Kidney (tissue), 22 donors: ENCODE measurements at places on chromosomes 3 and 15. TPM values are rescaled to one million over a fixed set of nuclear protein-coding genes. Genes with fewer than 3 reads are reported as not detected.

GRCh38 chr3:152613851-152614250 lies 221.1 kb upstream of the P2RY1 start:
- DNase-seq: no peak

Gene ARGFX
- polyA plus RNA-seq: not detected

Gene GOLGA6L7
- polyA plus RNA-seq: not detected

DNA sequence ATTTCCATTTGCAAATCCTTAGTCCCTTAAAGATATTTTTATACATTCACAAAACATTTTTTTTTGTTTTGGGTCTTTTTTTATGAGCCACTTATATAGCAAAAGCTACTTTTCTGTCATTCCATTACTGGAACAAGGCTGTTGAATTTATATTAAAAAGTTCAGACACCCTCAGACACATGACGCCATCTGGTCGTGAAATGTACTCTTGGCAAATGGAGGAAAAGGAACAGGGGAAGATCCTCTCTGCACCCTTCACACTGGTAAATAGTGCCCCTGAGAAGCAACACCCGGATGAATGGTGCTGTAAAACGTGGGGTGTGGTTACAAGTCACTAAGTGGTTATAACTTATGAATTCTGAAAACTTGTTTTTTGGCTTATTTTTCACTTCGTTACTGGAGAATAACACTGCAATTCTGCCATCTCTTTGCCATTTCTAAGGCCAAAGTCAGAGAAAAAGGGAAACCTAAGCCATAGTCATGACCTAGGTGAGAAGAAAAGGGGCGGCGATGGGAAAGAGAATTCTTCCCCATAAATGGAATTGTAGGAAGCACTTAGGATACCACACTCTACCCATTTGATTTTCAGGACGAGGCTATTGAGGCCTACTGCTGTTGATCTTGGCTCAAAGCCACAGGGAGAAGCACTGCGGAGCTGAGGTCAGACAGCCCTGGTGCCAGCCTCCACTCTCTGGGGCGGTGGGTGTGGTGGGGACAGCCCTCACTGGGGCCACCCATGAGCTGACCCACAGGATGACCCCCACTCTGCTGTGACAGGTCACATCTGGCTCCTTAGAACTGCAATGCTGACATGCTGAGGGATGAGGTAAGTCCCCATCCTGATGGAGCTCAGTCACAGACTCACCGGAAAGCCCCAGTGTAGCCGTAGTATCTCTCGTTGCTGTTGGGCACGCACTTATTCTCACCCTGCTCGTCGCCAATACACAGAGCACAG lies 21.9 kb downstream of the LTF start:
- no peak for DNase-seq

Gene EFCC1
- polyA plus RNA-seq: 2.4 TPM

Gene CTXN2
- 0.15 TPM for polyA plus RNA-seq

Gene LRRC31
- polyA plus RNA-seq: not detected

Gene PGBD4
- polyA plus RNA-seq: 0.90 TPM

- peak; percentile 78 for DNase-seq
Measured at GRCh38 chr15:33292717-33293307, 18.0 kb upstream of the RYR3 start.

Gene SLC12A8
- polyA plus RNA-seq: 5.4 TPM

Gene SLC51B
- polyA plus RNA-seq: 40.9 TPM

- DNase-seq: no peak
Measured at GRCh38 chr3:133042778-133043177, 4.6 kb downstream of the TMEM108 start.

GRCh38 chr3:175885231-175885766 lies 1026.2 kb downstream of the NAALADL2 start:
- DNase-seq: peak; percentile 13

DNA sequence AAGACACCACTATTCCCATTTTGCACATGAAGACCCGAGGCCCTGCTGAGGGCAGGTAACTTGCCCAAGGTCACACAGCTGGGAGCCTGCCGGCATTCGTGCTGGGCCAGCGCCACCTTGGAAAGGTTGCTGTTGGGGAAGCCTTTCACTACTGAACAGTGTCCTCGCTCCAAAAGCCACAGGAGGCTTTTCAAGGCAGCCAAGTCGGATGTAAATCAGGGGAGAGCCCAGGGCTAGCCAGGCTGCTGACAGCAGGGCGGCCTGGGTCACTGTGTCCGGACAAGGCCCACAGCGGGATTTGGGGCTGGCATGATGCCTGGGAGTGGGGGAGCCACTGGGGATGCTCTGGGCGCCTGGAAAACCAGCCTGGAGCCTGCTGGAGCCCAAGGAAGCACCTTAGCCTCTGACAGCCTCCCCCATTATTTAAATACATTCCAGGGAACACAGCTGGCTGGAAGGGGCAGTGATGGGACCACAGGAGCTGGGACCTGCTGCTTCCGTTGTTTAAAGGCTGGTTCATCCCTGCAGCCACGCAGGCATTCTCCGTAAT lies 10.5 kb downstream of the SLC6A6 start:
- DNase-seq: peak; percentile 53

- no peak for DNase-seq
Measured at GRCh38 chr3:128878556-128879124, 780 bp upstream of the ACAD9 start.

DNA sequence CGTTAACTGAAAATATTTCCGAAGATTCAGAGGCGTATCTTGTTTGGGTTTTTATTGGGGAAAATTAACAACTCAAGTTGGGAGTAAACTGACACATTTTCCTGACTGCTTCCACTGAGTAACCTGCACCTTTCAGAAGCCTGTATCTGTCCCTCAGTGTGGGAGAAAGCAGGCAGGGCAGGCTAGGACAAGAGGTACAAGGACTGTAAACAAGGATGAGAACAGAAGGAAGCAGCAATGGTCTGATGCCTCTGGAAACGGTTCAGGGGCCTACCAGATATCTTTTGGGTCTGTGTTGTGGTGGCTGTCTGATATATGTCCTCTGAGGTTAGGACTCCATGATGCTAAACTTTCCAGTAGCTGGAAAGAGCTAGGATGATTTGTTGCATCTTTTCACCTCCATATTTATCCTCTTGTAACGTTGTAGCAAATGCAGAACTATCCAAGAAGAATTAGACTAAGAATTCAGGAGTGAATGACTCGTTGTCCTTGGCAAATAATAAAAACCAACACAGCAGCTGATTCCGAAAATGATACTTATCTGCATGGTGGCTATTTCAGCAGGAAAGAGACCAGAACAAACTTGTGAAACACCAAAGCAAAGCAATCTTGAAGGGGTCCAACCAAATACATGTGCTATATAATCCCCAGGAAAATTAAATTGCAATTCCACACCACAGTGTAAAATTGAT lies 195.9 kb upstream of the ICE2 start:
- DNase-seq: no peak

GRCh38 chr3:61783993-61784718 lies 222.8 kb downstream of the PTPRG start:
- no peak for DNase-seq

GRCh38 chr15:88814393-88814792 lies 11.2 kb downstream of the ACAN start:
- DNase-seq: no peak

Gene SCAANT1
- not detected for polyA plus RNA-seq

DNA sequence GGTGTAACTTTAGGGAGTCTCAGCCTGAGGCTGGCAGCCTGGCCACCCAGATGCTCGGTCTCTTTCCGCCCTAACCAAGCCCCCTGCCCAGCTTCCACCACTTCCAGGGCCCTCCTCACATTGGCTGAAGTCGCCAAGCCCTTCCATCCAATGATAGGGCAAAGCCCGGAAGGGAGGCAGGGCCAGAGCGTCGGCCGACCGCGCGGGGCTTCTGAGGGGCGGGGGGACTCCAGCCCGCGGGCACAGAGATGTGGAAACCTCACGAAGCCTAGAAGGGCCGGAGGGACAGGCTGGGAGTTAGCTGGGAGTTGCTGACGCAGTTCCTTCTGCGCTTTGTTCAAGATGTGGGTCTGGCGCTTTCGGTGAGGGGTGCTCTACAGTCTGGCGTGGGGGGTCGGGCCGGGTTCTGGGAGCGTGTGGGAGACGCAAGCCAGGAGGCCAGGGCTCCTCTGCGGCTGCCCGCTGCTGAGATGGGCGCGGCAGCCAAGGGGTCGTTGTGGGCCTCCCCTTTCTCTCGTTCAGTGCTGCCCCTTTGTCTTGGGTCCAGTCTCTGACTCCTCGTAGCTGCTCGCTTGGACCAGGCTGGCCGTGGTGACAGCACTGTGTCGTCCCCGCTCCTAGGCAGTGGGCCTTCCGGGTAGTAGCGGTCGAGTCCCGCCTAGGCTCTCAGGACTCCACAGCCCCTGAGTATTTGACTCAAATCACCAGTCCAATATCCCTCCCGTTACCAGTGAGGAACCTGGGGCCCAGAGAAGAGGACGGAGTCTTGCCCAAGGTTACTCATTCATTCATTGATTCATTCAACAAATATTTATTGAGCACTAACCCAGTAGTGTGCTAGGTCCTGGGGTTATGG lies at the start of gene ZNF660:
Gene ZNF660 (plus strand): TSS at position 319 of the 856 bp plus-strand sequence. CDS start 9,230 bp downstream, outside the sequence.
- DNase-seq: peak; percentile 98

Gene ACKR4
- 1.1 TPM for polyA plus RNA-seq

DNA sequence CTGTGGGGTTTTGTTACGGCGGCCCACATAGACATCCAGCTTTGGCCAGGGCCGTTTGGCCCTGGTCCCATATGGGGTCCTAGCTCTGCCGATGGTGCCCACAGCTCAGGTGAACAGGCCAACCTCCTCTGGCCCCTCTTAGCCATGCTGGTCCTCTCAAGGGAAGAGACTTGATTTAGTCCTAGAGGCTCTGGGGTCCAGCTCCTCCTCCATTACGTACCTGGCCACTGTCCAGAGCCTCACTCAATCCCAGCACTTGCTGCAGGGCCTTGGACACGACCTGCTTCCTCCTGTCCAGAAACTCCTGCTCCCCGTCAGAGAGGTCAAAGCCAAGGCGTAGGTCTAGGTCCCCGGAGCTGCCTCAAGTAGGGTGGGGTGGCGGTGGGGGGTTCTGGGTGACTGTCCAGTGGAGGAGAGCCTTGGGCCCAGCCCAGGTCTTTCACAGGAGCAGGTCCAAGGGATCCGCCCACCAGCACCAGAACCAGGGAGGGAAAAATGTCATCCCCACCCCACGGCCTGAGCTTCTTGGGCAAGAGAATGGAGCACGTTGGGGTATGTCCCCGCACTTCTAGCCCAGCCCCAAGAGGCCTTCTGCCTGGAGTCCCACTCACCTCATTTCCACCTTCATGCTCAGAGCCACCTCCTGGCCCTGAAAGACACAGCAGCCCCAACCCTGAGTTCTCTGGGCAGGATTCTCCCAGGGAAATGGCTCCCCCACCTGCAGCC lies 6.8 kb downstream of the PLA2G4F start:
- no peak for DNase-seq

- no peak for DNase-seq
Measured at GRCh38 chr3:103218793-103219192, 784.0 kb downstream of the ZPLD1 start.

DNA sequence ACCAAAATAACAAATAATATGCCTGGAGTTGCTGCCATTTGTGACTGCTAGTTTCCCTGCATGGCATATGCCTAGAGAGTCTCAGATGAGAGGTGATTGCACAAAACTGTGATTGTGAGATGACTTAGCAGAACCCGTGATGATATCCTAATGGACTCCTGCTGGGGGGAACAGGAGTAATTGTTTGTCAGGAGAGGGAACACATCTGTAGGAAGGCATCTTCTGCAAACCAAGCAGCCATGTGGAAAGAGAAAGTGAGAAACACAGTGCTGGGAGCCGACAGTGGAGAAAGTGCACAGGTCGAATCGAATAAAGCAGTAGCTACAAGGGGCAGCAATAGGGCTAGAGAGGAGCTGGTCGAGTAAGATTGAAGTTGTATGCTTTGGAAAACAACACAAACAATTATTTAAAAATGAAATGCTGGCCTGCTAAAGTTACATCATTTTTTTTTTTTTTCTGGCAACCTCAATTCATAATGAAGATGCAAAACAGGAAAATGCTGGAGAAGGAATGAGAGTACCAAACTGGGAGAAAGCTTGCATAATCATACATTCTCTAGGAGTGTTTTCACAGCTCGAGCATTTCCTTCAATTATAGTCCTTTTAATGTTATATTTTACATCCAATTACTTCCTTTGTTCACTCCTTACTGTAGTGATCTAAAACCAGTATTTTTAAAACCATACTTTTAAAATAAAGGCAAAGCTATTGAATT lies 494.2 kb upstream of the AGTR1 start:
- DNase-seq: no peak

- DNase-seq: no peak
Measured at GRCh38 chr15:34609102-34610057, 25.9 kb upstream of the GOLGA8B start.

DNA sequence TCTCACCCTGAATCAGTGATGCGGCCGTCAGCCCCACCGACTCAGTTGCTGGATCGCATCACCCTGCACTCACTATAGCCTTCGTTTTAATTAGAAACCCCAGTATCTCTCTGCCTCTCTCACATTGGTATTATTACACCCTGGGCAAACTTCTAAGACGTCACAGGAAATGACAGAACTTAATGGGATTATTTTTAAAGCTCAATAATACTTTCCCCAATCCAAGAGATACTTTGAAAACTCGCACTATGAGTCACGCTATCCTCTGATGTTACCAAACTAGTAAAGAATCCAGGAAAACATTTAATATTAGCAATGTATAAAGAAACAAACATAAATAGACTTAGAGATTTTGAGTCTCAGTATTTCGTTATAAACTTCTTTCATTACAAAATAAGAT lies 36.6 kb downstream of the RUBCN start:
- no peak for DNase-seq

GRCh38 chr15:39088156-39088555 lies 492.7 kb upstream of the THBS1 start:
- DNase-seq: no peak

GRCh38 chr15:49752517-49752916 lies 131.7 kb downstream of the DTWD1 start:
- no peak for DNase-seq

Gene POPDC2
- 7.3 TPM for polyA plus RNA-seq

Gene FAH
- 121 TPM for polyA plus RNA-seq

Gene WDR93
- 1.2 TPM for polyA plus RNA-seq

Gene ESYT3
- 1.5 TPM for polyA plus RNA-seq

GRCh38 chr3:2861120-2861519 lies 249.1 kb downstream of the IL5RA start:
- DNase-seq: no peak

DNA sequence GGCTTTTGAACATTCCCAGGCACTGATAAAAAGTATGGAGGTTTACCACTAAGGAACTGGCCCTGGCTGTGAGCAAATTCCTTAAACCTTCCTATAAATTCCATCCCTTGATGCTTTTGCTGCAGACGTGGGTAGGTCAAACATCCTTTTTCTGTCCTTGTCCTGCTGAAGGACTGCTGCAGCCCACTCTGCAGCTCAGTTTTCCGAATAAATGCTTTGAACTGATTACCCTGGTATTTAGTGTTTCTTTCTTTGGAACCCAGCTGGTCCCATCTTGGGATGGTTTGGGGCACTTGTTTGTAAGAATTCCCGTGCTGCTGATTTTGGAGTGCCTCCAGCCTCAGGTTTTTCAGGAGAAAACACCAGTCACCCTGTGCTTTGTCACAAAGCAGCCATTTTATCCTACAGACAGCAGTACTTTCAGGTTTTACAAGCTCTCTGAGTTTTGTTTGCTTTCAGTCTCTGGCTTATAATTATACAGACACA lies 815.9 kb downstream of the VGLL3 start:
- DNase-seq: no peak

Gene FEZF2
- polyA plus RNA-seq: not detected

DNA sequence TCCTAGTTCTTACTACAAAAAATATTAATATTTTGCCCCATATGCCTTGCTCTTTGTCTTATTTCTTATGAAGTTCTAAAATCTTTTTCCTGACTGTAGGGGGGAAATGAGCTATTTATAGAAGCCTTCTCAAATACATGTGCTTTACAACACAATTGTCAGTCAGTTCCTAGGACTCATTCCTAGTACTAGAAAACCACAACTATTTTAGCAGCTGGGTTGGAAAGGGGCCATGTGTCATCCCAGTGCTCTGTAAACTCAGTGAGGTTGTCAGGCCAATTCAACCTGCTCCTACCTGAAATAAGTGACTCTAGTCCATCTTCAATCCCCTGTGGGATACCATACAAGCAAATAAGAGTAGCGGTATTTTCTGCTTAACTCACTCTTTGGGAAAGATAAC lies 153.8 kb downstream of the ULK4 start:
- DNase-seq: no peak
